ENCODE measurements at places on chromosomes 6 and 20.

GRCh38 chr6:85344996-85345395 is 104.9 kb upstream of the NT5E start:
- no peak for DNase-seq

DNA sequence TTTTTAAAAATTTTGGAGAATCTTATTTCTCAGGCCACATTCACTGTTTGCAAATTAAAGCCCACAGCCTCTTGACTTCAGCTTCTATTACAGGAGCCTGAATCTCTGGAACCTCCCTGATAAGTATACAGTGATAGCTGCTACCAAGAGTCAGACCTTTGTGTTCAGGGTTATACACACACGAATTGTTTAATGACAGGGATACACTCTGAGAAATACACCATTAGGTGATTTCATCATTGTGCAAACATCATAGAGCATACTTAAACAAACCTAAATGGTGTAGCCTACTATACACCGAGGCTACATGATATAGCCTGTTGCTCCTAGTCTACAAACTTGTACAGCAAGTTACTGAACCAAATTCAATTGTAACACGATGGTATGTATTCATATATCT is 473.9 kb downstream of the PKHD1 start:
- DNase-seq, result no peak

DNA sequence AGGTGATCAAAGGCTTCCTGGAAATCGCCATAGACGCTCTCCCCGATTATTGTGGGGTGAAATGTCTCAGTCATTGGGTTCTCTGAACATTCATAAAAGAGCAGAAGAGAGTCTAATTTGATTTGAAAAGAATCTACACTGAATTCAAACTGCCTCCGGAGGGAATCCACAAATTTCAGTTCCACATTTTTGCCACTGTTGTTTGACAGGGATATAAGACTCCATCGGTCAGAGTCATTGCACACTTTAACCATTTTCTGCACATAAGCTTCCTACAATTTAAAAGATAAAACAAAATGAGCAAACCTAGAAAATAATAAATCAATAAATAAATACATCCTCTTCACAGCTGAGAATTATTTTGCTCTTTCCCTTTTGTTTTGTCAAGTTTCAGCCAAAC is 2.3 kb downstream of the TENT5A start:
- DNase-seq, result no peak

- no peak for DNase-seq
Observed at GRCh38 chr6:166640342-166641043, 13.4 kb upstream of the RPS6KA2 start.

GRCh38 chr6:150220634-150221551 is 78.0 kb downstream of the PPP1R14C start:
- DNase-seq, result no peak

DNA sequence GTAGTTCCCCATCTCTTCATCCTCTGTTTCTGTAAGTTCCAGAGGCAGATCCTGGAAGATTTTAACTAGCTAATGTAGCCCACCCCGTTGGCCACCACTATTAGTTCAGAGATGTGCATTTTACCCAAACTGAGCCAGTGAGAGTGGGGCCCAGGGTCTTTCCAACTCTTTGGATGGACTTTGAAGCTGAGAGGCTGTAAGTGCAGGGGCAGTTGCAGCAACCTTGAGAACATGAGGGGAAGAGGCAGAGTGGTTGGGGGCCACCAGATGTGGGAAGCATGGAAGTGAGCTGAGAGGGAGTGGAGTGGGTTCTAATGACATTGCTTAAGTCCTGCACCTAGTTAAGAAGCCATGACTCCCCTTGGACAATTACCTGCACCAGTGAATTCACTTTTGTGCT is 72.2 kb downstream of the CDH26 start:
- DNase-seq, result no peak

DNA sequence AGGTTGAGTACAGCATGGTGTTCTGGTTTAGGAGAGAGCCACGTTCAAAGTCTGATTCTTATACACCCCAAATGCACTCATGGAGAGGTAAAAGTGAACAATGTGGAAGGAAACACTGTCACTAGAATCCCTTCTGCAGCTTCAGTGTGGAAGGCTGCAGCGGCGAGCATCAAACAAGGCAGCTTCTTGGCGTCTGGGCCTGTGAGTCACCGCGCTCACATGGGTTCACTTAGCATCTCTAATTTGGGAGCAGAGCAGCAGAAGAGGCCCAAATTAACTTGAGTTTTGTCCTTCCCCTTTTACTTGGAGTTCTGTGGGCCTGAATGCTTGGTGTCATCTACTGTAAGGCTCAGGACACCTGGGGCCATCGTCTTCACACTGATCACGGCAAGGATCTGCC is 10.9 kb upstream of the E2F1 start:
- no peak for DNase-seq

DNA sequence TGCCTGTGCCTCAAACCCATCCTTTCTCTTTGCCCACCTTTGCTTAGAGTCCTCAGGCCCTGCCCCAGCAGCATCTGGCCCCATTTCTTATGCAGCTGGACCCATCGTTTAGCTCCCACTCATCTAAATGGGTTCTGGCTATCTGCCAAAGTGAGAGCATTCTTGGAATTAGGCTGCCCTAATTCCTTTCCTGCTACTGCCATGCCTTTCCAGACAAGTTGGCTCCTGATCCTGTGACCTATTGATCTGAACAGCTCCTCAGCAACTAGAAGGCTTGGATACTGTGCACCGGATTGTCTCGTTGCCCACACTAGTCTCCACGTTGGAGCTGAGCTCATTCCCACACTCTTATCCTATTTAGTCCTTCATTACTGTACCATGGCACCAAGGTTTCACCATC is 22.9 kb downstream of the DZANK1 start:
- no peak for DNase-seq

- DNase-seq, result no peak
Observed at GRCh38 chr6:108463784-108464183, 96.9 kb upstream of the FOXO3 start.

DNA sequence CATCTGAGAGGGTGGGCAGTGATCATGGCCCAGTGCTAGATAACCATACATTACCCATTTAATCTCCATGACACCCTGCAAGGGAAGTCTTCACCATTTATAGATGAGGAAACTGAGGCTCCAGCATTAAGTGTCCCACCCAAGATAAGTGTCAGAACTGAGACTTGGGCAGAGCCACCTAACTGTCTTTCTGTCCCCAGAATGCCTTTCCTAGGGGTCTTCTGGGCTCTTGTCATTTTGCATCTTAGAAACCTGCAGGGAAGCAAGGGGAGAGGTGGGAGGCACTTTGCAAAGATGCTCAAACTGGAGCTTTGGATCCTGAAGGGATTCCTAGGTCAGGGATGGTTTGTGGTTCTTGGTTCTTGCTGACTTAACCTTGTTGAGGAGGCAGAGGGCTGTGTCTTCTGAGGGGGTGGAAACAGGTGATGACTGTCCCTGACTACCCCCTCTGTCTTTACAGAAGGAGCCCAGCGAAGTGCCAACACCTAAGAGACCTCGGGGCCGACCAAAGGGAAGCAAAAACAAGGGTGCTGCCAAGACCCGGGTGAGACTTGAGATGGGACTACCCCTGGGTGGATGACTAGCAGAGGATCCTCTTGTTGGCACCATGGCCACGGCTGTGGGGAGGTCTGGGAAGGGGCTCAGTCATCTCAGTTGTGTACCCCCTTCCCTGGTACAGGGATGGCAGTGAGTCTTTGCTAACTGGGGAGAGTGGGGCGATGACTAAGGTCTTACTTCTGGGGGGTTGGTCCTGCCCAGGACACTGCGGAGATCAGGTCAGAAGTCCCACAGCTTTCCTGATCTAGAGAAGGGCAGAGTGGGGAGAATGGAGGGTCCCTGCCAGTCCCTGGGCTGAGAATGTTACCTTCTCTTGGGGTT is 5.8 kb downstream of the HMGA1 start:
- DNase-seq, result no peak

GRCh38 chr6:10381830-10382208 is 33.1 kb downstream of the TFAP2A start:
- DNase-seq, result no peak

DNA sequence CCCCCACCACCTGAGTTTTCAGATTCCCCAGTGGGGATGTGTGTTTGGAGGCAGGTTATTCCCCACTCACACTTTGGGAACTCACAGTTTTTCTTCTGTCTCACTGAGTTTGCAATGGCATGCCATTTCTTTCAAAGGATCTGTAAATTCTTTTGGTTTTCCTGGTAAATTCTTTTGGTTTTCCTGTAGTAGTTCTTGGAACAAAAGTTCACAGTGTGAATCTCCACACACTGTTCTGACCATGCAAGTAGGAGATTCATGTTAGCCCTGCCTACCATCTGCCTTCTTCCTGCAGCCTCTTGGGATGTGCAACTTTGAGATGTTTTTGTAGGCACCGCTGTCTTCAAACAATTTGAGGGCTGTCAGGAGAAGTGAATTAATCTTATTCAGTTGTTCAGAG is 165.6 kb upstream of the OGFRL1 start:
- DNase-seq, result no peak

GRCh38 chr6:129120856-129121638 is 238.1 kb downstream of the LAMA2 start:
- DNase-seq, result no peak

- DNase-seq, result no peak
Observed at GRCh38 chr20:21518292-21518991, 4.6 kb upstream of the NKX2-2 start.

DNA sequence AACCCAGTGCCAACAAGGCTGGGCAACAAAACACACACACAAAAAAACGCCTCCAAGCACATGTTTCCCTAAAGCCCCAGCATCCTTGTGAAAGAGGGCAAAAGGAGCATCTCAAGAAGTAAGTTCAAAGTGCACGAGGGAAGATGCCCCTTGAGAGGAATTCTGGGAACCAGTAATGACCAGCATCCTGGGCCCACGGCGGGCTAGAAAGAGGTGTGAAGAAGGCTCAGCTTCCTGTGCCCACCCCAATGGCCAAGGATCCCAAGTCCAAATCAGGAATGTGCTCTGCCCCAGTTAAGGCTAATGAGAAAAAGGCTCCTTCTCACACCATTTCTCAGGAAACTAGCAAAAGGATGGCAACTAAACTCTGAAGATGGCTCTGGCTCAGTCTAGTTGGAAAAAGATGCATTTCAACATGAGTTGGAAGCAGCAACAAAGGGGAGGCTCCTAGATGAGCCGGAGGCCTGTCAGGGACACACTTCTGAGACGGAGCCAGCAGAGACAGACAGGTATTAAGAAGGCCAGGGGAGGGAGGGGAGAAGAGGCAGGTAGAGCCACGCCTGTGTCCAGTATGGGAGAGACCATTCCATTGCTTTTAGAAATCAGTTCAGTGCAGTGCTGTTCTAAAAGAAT is 3.2 kb downstream of the RIMS4 start:
- DNase-seq, result no peak

GRCh38 chr6:148513145-148514071 is 170.8 kb downstream of the SASH1 start:
- no peak for DNase-seq

DNA sequence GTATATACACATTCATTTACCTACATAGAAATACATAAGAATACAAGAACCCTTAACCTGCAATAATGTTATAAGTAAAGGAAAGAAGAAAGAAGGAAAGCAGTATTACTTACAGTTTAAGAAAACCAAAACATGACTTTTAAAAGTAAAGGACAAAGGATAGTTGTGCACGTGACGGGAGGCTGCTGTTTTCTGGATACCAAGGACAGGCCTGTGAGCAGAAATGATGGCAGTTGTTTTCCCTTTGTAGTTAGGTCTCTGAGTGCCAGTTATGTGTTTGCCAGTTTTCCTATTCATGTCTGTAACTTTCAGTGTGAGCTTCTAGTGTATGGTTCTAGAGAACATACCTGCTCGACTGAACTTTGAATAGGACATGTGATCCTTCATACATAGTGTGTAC is 54.8 kb downstream of the FAM120B start:
- no peak for DNase-seq

GRCh38 chr6:125872259-125872921 is 81.6 kb downstream of the NCOA7 start:
- DNase-seq, result no peak

- no peak for DNase-seq
Observed at GRCh38 chr6:147209762-147210449, 5.7 kb downstream of the STXBP5 start.

- no peak for DNase-seq
Observed at GRCh38 chr6:30497714-30498113, 8.4 kb downstream of the HLA-E start.

- DNase-seq, result no peak
Observed at GRCh38 chr6:163568275-163568674, 153.8 kb downstream of the QKI start.

GRCh38 chr6:18053078-18053477 is 65.6 kb upstream of the KIF13A start:
- DNase-seq, result no peak

GRCh38 chr6:130269969-130270635 is 47.4 kb upstream of the SAMD3 start:
- no peak for DNase-seq

GRCh38 chr20:58584881-58585752 is 66.0 kb upstream of the STX16 start:
- no peak for DNase-seq

DNA sequence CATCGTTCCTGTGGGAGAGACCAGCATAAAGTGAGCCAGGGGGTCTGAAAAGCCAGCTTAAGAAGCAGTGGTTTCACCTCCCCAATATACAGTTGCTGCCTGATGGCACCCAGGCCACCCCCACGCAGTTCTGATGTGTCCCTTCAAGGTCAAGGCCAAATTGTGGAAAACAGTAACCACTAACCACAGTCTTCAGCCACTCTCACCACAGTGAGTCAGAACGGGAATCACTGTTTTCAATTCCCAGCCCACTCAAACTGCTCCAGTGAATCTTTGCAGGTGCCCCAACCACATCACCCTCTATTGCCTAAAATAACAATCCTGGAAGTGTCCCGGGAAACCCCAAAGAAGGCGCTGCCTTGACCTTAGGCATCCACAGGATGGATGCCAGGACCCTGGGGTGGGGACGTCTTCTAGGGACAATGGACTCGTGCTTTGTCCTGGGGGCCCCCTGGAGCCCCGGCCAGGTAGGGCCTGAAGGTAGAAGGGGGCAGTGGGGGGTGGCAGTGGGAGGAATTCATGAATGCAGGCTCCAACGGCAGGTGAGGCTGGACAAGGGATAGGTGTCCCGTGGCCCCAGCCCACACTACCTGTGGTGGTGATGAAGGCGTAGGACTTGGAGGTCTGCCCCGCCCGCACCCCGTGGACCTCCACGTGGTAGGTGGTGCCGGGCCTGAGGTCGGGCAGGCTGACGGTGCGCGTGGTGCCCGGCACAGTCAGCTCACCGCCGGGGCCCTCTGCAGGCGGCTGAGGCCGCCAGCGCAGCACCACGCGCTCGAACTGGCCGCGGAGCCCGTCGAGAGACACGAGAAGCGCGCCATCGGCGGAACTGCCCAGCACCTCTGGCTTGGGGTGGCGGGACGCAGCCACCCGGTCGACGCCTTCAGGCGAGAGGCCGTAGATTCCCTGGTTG is 22.2 kb downstream of the TNXB start:
- no peak for DNase-seq
